ENCODE measurements at places on chromosomes 16 and 17.
A peak's percentile ranks its signal among the peaks of the same experiment; 100 is the strongest.

DNA sequence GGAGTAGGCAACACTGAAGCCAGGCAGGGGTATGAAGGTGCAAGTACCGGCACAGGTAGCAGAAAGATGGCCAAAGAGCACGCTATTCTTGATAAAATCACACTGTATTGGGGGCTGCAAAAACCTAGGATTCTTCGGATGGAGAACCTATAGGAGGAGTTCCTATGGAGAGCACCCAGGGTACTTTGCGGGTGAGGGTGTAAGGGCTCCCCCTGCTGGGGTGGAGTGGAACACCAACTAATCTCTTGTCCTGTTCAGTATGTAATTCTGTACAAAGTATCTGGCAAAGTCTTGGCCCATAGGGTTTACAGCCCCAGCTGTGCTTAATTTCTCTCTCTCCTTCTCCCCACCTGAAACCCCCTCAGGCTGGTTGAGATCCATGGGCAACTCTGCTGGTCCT, 393.1 kb upstream of the ASIC2 start:
- DNase-seq: no peak

- no peak for DNase-seq
Measured at GRCh38 chr17:33676444-33676843, 383.3 kb upstream of the ASIC2 start.

DNA sequence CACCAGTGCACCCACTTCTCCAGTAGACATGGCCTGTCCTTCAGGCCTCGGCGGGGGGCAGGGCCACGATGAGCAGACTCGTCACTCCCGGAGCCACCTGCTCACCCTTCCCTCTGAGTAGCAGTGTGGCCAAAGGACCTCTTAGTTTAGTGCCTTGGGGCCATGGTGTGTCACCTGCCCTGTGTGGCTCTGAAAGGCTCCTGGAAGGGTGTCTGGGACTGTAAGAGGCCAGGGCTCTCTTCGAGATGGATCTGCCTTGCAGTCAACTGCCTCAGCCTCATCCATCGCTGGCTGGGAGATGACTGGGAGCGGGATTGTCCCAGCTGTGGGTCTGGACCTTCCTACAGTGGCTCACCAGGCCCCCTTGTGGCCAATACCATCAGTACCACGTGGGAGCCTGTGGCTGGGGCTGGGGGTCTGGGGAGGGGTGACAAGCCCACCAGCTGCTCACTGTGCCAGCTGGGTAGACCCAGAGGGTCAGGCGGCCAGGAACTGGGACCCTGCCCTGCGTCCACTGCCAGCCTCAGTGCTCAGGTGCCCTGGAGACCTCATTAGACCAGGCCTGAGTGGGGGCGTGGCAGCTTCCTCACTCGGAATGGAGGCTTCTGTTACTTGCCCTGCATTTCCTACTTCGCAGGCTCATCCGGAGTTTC, 133.4 kb downstream of the OR1D5 start:
- no peak for DNase-seq

DNA sequence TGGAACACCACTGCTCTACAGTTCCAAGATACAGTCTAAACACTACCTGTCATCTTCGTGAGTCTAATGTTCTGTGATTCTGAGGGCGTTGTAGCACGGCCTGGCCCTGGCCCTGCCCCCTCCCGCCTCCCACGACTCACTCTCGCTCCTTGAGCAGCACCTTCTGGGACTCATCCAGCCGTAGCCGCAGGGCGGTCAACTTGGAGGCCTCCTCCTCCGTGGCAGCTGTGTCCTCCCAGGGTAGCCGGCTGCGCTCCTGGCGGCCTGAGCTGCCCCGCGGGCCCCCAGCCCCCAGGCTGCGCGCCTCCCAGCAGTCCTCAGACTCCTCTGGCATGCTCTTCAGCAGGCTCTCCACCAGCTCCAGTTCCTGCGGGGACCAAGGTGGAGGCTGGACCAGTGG, 10.6 kb downstream of the CCDC102A start:
- DNase-seq: peak; percentile 25

DNA sequence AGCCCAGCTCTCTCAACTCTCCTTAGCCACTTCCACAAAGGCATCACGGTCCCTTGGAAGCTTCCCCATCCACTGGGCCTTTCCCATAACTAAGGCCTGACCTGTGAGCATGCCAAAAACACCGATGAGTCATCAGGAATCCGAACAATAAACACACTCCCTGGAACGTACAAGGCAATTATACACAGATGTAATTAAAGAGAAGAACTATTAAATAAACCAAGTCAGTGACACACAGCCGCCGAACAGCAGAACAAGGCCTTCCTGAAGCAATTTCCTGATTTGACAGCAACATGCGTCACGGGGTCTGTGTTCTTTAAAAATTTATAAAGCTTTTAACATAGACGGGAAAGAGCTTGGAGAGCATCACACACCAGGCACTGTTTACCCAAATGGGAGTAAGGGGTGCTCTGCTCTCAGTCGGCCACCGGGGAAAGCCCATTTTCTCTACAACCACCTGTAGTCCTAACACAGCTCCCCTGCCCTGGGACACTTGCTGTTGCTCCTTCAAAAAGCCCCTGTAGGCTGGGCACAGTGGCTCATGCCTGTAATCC, 29.4 kb downstream of the COG7 start:
- DNase-seq: peak; percentile 23

DNA sequence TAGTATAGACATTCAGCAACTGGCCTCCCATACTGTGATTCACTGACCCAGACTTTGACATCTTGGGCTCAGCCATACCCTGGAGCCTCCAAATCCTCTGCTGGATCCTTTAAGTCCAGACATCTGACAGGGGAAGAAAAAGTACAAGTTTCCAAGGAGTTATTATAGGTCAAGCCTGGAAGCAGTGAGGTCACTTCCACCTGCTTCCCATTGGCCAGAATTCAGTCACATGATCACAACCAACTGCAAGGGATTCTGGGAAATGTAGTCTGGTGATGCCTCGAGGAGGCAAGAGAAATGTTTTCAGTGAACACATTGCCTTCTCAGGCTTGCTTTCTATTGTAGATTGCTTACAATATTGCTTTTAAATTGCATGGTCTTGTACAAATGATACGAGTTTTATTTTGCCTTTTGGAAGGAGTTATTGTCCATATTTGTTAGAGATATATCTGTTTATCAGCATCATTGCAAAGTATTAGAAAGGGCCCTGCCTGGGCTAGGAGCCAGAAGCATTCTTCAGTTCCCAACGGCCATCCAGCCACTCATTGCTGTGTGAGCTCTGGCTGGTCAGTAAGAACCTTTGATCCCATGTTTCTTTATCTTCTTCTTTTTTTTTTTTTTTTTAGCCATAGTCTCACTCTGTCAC, 696.9 kb downstream of the WWOX start:
- DNase-seq: peak; percentile 32

DNA sequence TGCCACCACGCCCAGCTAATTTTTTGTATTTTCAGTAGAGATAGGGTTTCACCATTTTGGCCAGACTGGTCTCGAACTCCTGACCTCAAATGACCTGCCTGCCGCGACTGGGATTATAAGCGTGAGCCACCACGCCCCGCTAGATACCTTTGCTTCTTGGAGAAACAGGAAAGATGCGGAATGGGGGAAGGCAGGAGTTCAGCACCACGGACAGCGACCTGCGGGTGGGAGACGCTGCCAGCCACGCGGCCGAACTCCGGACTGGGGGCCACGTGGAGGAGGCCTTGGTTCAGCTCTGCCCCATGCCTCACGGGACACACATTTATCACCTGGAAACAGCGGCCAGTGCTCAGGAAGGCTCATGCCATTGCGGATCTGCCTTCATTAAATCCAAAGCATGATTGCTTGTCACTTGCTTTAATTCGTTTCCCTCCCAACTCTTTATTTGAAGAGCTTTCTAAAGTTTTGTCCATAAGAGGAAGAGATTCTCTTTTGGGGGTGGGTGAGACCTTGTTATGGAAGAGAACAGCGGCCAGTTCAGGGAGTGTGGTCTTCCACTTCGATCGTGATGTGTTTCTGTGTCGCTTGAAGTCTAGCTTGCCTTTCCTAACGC, 219.9 kb downstream of the ENGASE start:
- DNase-seq: peak; percentile 19

DNA sequence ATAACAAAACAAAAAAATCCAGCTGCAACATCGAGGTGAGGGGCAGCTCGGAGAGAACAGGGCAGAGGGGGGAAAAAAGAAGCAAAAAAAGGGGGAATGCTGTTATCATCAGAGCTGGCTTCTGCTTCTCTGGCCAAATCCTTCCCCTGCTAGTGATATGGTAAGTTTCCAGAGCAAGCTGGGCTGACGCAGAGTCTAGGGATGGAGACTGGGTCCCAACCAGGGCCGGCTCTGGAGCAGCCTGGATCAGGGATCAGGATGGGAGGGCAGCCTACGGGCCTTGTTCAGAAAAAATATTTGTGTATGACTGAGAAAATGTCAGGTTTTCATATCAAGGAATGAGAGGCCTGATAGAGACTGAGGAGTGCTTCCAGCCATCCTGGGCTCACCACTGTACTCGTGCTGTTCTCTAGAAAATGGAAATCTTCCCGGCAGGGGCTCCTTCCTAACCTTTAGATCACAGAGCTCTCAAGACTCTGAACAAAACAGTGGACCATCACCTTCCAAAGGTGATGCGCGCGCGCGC, 726 bp upstream of the C1QTNF1 start:
- no peak for DNase-seq

DNA sequence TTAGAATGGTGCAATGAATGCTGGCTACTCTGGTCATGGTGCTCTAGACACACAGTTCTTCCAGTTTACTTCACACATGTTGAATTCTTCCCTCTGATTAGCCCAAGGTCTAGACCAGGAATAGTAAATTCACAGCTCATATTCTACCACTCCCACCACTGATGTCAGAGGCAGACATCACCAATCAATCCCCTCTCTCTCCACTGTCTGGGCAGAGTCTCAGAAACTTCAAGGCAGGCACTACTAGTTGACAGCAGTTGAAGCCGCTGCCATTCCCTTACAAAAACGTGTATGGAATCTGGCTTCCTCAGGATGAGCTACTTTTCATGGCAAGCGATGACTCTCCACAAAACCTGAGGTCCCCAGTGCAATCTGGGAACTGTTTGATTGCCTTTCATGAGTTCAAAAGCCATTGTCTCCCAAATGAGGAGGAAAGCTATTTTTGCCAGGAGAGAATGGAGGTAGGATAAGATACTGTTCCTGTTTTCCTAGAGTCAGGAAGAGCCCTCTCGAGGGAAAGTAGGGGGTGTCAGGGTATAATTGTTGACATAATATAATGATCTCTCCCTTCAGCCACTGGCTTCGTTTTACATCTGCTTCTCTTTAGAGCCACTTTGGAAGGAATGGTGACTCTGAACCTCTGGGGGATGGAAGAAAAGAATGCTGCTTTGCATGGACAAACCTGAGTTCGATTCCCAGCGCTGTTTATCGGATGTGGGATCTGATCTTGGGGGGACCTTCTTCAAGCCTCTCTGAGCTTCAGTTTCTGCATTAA, 90.0 kb downstream of the FOXL1 start:
- no peak for DNase-seq

DNA sequence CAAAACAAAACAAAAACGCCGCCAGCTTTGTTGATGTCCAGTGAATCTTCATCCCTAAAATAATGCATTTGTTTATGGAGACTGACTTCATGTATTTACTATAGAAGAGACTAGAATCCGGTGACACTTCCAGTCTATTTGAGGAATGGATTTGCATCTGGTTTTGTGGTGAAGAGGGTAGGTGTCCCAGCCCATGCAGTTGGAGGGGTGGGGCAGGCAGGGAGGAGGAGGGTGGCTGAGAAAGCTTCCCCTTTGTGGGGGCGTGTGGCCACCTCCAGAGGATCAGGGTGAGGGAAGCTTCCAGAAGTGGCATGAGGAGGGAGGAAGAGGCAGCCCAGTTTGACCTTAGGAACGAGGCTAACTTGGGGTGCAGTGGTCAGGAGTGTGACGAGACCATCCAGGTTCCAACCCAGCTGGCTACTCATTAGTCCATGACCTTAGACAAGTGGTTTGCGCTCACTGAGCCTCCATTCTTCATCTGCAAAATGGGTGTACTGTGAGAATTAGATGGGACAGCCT, 69.5 kb downstream of the CMIP start:
- DNase-seq: no peak

DNA sequence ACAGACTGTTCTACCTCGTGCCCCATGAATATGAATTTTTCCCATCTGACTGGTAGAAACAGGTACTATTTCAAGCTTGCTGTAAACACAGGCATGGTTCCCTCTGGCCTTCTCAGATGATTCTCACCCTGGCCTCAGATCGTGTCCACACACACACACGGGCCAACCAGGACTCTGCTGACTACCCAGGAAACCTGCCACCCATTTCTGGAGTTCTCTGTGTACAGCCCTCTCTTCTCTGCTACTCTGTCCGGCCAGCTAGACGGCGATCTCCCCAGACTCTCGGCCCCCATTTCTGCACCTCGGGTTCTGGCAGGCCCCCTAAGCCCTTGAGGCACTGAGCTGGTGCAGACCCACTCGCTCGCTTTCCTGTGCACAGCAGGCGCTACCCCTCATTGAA, 31.2 kb downstream of the RPA1 start:
- no peak for DNase-seq

GRCh38 chr17:16980813-16981731, 9.2 kb upstream of the TNFRSF13B start:
- DNase-seq: peak; percentile 54

DNA sequence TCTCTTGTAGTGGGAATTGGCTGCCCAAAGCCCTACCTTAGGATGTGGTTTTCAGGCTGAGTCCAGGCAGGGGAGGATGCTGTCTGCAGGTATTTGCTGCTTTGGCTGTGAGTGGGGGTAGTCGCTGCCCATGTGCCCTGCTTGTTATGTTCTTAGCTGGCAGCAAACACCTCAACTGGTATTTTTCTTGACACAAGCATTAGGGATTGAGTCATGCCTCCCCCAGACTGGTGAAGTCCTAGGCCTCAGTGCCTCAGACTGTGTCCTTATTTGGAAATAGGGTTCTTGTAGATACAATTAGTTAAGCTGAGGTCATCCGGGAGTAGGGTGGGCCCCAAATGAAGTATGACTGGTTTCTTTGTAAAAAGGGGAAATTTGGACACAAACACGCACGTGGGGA, 808.3 kb upstream of the EEF2KMT start:
- DNase-seq: peak; percentile 87

DNA sequence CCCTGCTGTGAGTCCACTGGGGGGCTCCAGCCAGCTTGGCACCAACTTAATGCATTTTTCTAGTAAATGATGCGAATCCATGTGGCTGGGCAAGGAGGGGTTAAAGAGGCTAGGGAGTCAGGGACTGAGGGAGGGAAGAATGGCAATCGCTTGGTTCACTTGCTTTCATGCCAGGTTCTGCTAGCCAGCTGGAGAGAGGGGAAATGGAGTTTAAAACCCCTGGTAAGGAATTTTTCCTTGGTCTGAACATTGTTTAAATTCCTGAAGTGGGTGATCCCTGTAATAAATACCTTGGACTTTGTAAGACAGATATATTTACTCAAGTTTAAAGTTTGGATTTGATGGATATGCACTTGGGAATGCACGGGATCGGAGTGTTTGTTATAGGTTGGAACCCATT, 22.8 kb downstream of the ANKFN1 start:
- DNase-seq: no peak

DNA sequence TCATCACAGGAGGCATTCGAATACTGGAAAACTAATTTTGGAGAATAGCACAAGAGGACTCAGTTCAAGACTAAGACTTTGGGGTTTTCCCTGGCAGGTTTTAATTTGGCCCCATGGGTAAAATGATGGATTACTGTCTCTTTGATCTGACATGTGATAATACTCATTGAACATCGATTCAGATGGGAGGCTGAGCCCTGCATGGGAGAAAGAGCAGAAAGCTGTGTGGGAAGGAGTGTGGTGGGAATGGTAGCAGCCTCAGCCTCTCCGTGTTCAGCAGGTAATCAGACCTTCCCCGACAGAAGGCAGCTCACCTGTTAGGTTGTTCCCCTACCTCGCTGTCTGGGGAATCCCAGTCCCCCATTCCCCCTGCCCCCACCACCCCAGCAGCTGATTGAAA, 124.7 kb upstream of the TNRC6C start:
- DNase-seq: no peak
